Dermis microvascular lymphatic vessel endothelial cell (primary cell): ENCODE measurements at places on chromosomes 4 and X.

- DNase-seq: no peak
Observed at GRCh38 chr4:25013756-25014661, 16.7 kb downstream of the LGI2 start.

GRCh38 chrX:40581336-40581920 lies 658 bp downstream of the ATP6AP2 start:
- DNase-seq: no peak

DNA sequence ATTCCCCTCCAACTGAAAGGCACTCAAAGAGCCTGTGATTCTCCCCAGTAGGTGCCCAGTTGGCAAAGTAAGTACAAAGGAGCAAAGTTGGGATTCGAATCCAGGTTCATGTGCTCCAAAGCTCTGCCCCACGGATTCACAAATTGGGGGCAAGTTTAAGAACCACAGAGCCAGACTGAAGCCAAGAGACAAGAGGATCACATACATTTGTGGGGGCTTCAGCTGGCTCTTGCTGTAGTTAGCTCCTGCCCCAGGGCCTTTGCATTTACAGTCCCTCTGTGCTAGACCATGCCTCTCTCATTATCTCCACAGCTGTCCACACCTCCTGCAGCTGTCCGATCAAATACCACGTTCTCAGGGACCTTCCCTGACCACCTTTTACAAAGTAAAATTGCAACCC lies 18.8 kb downstream of the PNMA6F start:
- no peak for DNase-seq

- peak; percentile 9 for DNase-seq
Observed at GRCh38 chrX:123860983-123861382, 1.1 kb downstream of the XIAP start.

- DNase-seq: no peak
Observed at GRCh38 chr4:130855533-130855932, 1759.6 kb downstream of the C4orf33 start.

DNA sequence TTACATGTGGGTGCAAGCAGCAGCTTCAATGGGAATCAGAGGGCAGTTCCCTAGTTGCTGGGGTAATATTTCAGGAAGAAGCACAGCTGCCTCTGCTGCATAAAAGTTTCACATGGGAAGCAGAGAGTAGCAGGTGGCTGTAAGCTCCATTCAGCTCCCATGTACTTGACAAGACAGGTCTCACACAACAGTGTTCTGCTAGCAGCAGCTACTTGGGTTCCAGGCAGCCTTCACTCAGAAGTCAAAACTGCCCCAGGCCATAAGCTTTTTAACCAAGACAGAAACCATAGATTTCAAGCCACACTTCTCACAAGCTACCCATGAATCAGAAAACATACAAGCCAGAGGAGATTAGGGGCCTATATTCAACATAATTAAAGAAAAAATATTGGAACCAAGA lies 41.4 kb upstream of the SPIN2A start:
- DNase-seq: no peak

GRCh38 chr4:147597561-147597960 lies 19.6 kb upstream of the TMEM184C start:
- DNase-seq: no peak

DNA sequence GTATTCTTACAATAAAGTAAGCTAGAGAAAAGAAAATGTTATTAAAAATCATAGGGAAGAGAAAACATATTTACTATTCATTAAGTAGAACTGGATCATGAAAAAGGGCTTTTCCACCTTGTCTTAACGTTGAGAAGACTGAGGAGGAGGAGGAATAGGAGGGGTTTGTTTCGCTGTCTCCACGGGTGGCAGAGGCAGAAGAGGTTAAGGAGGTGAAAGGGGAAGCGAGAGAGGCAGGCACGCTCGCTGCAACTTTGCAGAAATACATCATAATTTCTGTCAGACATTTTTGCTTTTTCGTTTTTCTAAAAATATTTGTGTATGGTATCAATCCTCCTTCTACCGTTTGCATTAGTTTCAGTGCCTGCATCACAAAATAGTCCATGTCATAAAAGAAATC lies 2375.1 kb upstream of the AGA start:
- DNase-seq: no peak

- DNase-seq: no peak
Observed at GRCh38 chr4:57190601-57191481, 80.7 kb upstream of the IGFBP7 start.

GRCh38 chr4:128461291-128462102 lies 173.9 kb upstream of the PGRMC2 start:
- DNase-seq: peak; percentile 91

- no peak for DNase-seq
Observed at GRCh38 chr4:101183666-101184373, 163.5 kb downstream of the PPP3CA start.

DNA sequence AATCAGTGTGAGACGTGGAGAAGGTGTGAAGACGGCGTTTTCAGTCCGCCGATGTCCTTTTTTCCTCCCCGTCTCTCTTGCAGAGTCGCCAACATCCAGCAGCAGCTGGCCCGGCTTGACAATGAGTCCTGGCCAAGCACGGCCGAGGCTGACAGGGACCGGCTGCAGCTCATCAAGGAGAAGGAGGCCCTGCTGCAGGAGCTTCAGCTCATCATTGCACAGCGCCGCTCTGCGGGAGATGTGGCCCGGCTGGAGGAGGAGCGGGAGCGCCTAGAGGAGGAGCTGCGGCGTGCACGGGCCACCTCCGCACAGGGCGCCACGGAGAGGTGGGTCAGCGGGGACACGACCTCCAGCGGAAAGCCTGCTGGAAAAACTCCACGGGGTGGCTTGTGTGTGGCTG lies 47.1 kb upstream of the CLCN4 start:
- no peak for DNase-seq

- DNase-seq: peak; percentile 44
Observed at GRCh38 chrX:153722704-153723350, 1.4 kb downstream of the BCAP31 start.

DNA sequence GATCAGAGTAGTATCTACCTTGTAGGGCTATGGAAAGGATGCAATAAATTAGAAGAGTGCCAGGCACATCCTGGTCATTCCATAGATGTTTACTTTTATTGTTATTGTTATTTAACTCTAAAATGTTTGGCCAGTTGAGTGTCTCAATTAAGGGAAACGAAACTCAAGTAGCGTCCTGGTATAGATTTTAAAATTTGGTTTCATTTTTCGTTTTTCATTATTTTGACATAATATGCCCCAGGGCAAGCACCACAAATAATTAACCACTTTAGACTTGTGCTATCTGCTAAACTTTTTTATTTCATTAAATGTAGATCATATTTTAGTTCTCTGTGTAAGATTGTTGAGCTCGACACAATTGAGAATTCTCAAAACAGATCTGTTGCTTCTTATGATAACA lies 179.7 kb upstream of the PRPS2 start:
- DNase-seq: no peak

- peak; percentile 2 for DNase-seq
Observed at GRCh38 chr4:22607382-22607781, 85.4 kb upstream of the GBA3 start.

GRCh38 chr4:70613306-70614183 lies 15.0 kb upstream of the ENAM start:
- DNase-seq: no peak

DNA sequence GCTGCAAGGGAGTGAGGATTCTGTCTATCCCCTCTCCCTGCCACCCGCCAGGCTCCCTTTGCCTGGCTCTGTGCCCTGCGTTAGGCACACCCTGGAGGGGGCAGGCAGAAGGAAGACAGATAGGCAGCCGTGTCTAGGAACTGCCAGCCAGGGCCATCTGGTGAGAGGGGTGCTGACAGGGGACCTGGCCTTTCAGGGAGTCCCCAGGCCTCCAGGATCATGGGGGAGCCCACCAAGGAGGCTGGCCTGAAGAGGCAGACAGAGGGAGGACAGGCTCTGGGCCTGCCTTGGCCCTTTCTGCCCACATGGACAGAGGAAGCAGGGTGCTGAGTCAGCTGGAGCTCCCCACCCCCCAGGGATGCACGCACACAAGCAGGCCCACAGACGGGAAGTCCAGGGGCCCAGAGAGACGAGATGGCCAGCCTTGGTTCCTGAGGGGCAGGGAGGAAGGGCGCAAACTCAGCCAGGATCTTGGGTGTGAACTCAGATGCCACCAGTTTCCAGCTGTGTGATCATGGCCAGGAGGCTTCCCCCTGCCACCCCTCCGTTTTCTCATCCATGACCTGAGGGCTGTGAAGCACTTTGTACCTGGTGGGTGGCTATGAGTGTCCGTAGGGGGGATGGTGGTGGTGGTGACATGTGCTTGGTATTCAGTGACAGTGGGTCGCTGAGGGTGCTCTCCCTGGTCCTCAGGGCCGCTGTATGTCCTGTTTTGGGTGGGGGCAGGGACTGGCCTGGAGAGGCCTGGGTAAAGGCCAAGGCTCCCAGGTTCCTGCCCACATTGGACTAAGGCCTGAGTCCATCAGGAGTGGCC lies 1.8 kb downstream of the SH3BP2 start:
- no peak for DNase-seq

GRCh38 chr4:78720994-78721677 lies 55.0 kb upstream of the BMP2K start:
- peak; percentile 90 for DNase-seq

GRCh38 chr4:76758290-76758882 lies 139.6 kb downstream of the SOWAHB start:
- DNase-seq: peak; percentile 76
